ENCODE measurements at places on chromosomes 7 and 10. TPM values are rescaled to one million over a fixed set of nuclear protein-coding genes. Genes with fewer than 3 reads are reported as not detected.

Gene GPER1
- total RNA-seq = not detected

GRCh38 chr7:51351661-51352060 is 35.1 kb upstream of the COBL start:
- H3K4me1 ChIP-seq = no peaks in the 10 kb centered on the region
- no peak overlapping the region for H3K27ac ChIP-seq
- no peak for DNase-seq
- no peaks in the 10 kb centered on the region for H3K27me3 ChIP-seq
- no peaks in the 10 kb centered on the region for H3K36me3 ChIP-seq

Gene UCMA
- not detected for total RNA-seq

DNA sequence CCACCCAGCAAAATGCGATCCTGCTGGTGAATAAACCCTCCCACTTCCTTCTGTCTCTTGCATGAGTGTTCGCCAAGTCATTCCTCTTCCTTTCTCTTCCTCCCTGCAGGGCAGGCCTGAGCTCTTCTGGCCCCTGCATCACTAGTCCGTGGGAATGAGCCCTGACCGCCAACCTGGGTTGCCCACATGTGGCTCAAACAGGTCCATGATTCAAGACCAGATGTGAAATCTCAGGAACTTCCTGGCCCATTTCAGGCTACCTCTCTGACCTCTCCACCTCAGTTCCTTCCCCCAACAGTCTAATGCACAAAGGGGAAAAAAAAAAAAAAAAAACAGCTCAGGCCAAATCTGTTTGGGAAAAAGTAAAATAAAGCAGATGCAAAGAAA is 5.4 kb upstream of the YWHAG start:
- H3K27ac ChIP-seq = no peak overlapping the region
- H3K4me3 ChIP-seq = no peak overlapping the region
- no peaks in the 10 kb centered on the region for H3K36me3 ChIP-seq
- no peak for DNase-seq

- H3K27me3 ChIP-seq = no peaks in the 10 kb centered on the region
- no peak overlapping the region for H3K4me3 ChIP-seq
- no peaks in the 10 kb centered on the region for H3K36me3 ChIP-seq
These were observed 170.8 kb downstream of the ARHGAP12 start for GRCh38 chr10:31757831-31758230.

- H3K4me3 ChIP-seq = no peak overlapping the region
- no peak for DNase-seq
- no peak overlapping the region for H3K27ac ChIP-seq
- no peaks in the 10 kb centered on the region for H3K36me3 ChIP-seq
These were observed 24.2 kb upstream of the MACC1 start for GRCh38 chr7:20241194-20241910.

DNA sequence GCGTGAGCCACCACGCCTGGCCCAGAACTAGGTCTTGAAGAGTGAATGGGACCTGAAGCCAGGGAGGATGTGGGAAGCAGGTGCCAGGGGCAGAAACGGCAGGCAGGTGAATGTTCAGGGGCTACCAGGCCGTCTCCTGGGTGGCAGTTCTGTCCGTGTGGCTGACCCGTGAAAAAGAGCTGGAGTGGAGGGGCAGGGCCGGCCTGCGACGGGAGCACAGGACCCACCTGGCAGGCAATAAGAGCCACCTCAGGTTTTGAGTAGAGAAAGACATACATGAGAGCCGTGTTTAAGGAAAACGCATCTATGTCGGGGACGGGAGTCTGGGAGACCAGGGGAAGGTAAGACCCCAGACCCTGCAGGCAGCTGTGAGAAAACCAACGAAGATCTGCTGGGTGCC is 70.7 kb upstream of the ATP6V0A4 start:
- no peak overlapping the region for H3K4me3 ChIP-seq
- no peak for DNase-seq
- no peak overlapping the region for H3K27ac ChIP-seq

Gene SNX10
- 6.0 TPM for total RNA-seq

DNA sequence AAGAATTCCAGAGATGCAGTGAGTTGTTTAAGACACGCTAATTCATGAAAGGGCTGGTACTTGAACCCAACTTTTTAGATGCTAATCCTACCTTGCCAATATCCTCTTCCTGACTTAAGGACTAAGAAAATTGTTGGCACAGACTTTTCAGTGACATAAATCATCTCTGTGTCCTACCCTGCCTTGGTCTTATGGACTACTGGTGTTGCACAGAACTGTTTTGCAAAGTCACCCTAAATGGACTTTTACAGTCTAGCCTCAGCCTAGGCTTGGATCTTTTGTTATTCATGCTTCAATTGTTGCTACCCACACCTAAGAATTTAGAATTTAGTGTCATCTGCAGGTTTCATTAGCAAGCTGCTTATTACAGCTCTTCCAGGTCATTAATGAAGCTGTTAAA is 112.7 kb downstream of the SORCS1 start:
- H3K4me3 ChIP-seq = no peak overlapping the region
- H3K27ac ChIP-seq = no peak overlapping the region
- no peaks in the 10 kb centered on the region for H3K27me3 ChIP-seq
- H3K36me3 ChIP-seq = no peaks in the 10 kb centered on the region

Gene AIFM2
- 3.0 TPM for total RNA-seq

DNA sequence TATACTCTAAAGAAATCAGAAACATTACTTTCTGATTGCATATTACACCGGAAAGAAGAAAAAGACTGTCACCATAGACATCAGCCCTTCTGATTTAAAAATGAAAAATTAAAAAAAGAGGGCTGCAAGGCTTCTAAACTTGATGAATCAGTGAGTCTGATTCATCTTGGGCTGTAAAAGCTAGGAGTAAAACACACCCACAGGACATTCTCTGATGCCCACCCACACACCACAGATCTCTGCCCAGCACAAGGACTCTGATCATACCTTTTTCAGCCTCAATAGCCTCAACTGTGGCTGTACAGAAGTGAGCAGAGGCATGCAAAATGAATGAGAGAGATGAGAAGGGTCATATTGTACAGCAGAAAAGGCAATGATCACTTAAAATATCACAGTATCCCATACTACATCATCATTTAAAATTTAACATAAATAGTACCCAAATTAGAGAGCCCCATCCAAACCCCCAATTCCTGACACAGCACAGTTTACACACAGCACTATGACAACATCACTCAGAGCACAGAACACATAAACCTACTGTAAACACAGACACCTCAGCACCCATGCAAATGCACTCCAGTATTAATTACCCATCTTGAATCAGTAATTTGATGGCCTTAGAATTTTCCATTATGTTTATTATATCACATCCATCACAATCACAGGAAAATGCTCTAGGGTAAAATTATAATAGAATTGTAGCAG is 6.4 kb upstream of the MSS51 start:
- no peaks in the 10 kb centered on the region for H3K4me1 ChIP-seq
- no peaks in the 10 kb centered on the region for H3K27me3 ChIP-seq
- no peak for DNase-seq
- no peaks in the 10 kb centered on the region for H3K36me3 ChIP-seq
- H3K27ac ChIP-seq = no peak overlapping the region
- H3K4me3 ChIP-seq = no peak overlapping the region

- no peak for DNase-seq
- H3K27ac ChIP-seq = no peak overlapping the region
- H3K4me1 ChIP-seq = no peaks in the 10 kb centered on the region
- no peaks in the 10 kb centered on the region for H3K27me3 ChIP-seq
- H3K36me3 ChIP-seq = no peaks in the 10 kb centered on the region
- no peak overlapping the region for H3K4me3 ChIP-seq
These were observed 10.2 kb downstream of the CYP26A1 start for GRCh38 chr10:93083743-93084539.

Data from naive thymus-derived CD4-positive, alpha-beta T cell (primary cell).